ENCODE measurements at places on chromosomes 7 and 10. TPM values are rescaled to one million over a fixed set of nuclear protein-coding genes. Genes with fewer than 3 reads are reported as not detected.

MLXIPL gene
- polyA plus RNA-seq = 1.8 TPM

DNA sequence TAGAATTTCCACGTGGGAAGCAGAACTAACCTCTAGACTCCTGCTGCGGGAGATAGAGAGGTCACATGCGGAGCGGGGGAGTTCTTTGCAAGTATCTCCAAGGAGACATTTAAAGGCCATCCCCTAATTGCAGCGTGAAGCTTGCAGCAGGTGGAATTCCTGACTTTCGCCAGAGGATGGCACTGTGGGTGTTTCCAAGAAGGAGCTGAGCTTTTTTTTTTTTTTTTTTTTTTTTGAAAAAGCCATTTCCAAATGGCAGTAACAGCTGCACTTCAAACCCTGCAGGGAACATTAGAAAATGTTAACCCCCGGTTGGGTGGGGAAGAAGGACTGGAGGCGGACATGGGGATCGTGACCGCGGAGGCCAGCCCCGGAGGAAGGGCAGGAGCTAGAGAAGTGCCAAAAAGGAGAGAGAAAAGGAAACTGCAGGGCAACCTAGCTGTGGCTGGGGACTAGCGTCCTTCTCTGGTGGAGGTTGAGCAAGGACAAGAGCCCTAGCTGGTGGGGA lies 487.7 kb downstream of the TYW1 start:
- DNase-seq = peak; percentile 64

DNA sequence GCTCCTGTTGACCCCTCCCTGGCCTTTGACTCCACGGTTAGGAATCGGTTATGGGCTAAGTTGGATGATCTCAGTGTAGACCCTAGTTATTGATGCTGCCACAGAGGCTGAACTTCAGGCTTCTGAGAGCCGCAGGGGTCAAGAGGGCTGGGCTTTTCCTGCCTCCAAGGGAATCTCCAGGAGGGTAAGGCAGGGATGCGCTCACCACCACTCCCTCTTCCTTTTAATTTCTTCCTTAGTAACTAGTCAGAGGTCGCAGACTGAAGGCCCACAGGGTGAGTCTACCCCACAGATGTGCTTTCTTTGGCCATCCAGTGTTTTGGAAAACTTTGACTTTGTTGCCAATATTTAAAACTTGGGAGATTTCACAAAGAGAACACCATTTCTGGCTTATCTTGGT lies 151.0 kb upstream of the TCF7L2 start:
- DNase-seq = no peak

GRCh38 chr7:84912993-84913635 lies 273.7 kb downstream of the SEMA3D start:
- DNase-seq = no peak

GRCh38 chr7:117588352-117588794 lies 108.5 kb downstream of the CFTR start:
- DNase-seq = no peak

BICC1 gene
- polyA plus RNA-seq = 57.7 TPM

DNA sequence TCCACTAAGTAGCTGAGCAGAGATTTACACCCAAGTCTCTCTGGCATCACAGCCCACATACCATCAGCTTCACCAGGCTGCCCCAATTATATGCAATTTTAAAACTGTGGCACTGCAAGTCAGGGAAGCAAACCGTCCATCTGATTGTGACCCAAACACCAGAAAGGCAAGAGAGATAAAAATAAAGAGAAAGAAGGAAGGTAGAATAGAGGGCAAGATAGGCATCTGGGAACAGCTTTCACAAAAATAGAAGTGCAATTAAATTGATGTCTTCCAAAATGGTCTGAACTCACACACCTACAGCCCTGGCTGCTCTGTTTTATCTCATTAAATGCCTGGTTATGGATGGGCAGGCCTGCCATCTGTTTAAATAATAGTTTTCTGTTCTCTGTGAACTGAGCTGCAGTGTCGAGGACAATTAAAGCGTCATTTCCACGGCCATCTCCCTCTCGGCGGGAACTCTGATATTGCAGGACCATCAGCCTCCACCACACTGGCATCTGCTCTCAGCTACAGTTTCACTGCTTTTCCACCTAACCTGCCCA lies 509.1 kb downstream of the INHBA start:
- no peak for DNase-seq

PNLIPRP3 gene
- not detected for polyA plus RNA-seq

WDR91 gene
- 5.5 TPM for polyA plus RNA-seq

PCGF6 gene
- polyA plus RNA-seq = 11.8 TPM

CACNA2D1 gene
- 18.0 TPM for polyA plus RNA-seq

- no peak for DNase-seq
Measured at GRCh38 chr10:103585011-103585405, 91.5 kb downstream of the NEURL1 start.

AASS gene
- 0.04 TPM for polyA plus RNA-seq

DNA sequence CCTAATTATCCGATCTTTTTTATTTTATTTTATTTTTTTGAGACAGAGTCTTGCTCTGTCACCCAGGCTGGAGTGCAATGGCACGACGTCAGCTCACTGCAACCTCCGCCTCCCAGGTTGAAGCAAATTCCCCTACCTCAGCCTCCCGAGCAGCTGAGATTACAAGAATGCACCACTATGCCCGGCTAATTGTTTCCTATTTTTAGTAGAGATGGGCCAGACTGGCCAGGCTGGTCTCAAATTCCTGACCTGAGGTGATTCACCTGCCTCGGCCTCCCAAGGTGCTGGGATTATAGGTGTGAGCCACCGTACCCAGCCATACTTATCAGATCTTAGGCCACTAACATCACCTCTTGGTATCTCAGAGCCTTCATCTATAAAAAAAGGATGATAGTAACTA lies 4.9 kb downstream of the SLC25A13 start:
- no peak for DNase-seq

GRCh38 chr7:24115661-24116060 lies 168.3 kb upstream of the NPY start:
- DNase-seq = no peak

CLDN3 gene
- 2.6 TPM for polyA plus RNA-seq

GRCh38 chr7:5276611-5277010 lies 6.1 kb upstream of the SLC29A4 start:
- no peak for DNase-seq

DNA sequence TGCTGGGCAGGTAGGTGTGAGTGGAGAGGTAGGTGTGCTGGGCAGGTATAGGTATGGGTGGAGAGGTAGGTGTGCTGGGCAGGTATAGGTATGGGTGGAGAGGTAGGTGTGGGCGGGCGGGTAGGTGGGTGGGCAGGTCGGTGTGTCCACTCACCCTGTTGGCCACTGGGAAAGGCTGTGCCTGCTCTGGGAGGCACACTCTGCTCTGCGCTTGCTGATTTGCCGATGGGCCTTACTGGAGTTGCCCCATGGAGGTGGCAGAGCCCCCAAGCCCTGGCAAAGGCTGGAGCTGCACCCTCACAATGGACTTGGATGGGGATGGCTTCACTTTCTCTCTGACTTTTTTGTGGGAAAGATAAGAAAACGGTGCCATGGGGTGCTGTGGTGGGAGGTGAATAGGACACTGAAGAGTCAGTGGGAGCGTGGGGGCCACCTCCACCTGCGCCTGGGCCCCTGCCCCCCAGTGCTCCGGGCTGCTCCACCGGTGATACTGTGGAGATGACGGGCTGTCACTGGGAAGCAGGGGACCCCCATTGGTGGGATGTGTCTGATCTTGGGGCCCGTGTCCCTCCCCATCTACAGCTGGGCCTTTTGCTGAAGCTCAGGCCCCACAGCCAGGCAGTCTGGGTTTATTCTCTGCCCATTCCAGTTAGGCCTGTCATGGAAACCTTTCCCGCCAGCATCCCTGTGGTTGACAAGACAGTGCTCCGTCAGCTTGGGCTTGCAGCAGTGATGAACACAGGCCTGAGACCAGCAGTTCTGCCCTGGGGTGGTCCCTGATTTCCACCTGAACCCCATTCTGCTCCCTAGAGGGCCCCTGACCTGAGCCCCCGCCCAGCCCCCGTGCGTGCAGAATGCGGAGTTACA lies 75.0 kb downstream of the NKX6-2 start:
- no peak for DNase-seq

GRCh38 chr7:27962273-27962672 lies 218.3 kb downstream of the JAZF1 start:
- DNase-seq = no peak

- DNase-seq = no peak
Measured at GRCh38 chr10:88260329-88261051, 322.6 kb downstream of the RNLS start.

DNA sequence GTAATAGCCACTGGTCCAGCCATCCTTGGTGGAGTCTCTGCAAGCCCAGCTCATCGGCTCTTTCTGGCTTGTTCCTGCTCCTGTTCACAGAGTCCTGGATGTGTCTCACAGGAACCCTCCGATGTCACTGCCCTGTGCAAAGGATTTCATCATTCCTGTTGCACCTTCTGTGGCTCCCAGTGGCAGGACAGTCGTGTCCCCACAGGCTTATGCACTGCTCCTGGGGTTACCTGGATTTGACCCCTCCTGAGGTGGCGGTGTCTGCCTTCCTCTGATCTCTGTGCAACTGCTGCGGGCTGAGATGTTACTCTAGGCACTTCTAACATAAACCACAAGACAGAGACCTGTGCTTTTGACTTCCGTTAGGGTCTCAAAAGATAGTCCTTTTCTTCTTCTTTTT lies 30.6 kb downstream of the APBB1IP start:
- DNase-seq = no peak

All from A549 (cell line).